Lower lobe of right lung (tissue), 2 donors: ENCODE measurements at places on chromosomes 5 and 9.

- DNase-seq: no peak
Observed at GRCh38 chr5:67620424-67621397, 424.1 kb upstream of the CD180 start.

- no peak for DNase-seq
Observed at GRCh38 chr5:113357696-113358476, 76.9 kb downstream of the TSSK1B start.

- DNase-seq: no peak
Observed at GRCh38 chr5:106047341-106047740, 1623.4 kb downstream of the EFNA5 start.

DNA sequence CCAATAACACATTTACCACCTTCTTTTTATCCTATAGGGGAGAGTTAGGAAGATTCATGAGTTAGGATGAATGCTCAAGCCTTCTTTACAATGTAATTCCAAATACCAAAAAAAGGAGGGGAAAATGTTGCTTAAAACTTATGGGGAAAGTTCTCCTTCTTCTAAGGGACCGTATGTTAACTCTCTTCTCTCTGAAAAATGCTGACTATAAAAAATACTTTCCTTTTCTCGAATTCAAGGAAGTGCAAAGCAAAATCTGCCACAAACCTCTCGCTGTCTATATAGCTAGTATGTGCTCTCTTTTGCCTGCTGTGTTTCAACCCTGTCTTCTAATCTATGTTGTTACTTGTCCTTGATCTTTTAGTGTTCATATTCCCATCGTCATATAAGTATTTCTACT lies 768.6 kb upstream of the C9orf72 start:
- DNase-seq: no peak

DNA sequence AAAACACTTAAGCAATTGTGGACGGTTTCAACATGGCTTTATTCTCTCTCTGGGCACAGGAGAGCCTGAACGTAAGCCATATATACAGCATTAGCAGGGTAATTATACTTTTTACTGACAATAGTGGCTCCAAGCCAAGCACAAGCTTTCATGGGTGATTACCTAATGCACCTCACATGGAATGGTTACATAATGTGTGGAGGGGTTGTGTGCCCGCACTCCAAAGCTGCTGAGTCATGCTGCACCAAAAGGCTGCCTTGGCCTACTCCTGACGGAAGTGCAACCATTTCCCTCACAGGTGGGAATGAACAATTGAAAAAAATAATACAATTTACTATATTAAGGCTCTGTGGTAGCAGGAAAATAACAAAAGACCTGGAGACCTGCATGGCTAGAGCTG lies 86.5 kb upstream of the ATP10B start:
- DNase-seq: peak; percentile 74

DNA sequence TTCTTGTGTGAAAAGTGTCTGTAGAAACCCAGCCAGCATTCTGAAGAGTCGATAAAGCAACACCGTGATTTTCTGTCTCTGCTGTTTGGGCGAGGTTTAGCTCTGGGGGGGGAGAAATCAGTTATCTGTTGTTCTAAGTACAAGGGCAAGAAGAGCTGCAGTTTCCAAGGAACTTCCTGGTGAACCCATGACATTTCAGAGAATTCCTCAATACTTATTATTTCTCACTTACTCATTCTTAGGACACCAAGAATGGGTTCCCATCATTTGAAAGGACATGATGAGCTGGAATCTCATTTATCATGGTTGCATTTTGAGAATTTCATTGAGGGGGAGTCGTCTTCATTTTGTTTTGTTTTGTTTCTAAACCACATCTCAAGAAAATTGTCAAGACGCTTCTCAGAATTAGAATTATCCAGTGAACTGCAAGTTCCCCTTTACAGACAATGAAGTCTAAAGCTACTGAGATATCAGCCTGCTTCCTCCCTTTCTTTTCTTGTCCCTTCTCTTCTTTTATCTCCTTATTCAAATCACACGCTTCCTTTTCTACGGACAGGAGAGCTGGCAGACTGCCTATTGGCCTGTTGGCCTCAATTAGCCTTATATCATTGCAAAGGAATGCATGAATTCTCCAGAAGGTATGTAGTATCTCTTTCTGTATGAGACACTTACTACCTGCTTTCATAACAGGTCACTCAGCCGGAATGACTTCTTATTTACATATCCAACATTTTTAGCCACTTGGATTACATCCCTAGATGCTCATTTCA lies 53.7 kb downstream of the ZNF462 start:
- no peak for DNase-seq

DNA sequence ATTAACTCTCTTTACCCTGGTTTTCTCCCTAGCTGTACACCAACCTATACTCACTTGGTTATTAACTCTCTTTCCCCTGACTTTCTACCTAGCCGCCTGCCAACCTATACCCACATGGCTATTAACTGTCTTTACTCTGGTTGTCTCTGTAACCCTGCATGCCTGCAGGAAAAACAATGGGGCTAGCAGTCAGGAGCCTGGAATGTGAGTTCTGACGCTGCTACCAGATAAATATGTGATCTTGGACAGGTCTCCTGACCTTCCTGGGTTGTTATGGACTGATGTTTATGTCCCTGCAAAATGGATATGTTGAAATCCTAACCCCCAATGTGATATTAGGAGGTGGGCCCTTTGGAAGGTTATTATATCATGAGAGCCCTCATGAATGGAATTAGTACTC lies 119.2 kb downstream of the SMARCA2 start:
- DNase-seq: no peak

- DNase-seq: no peak
Observed at GRCh38 chr5:158120760-158121159, 261.8 kb upstream of the CLINT1 start.

GRCh38 chr5:68332556-68332955 lies 117.0 kb downstream of the PIK3R1 start:
- DNase-seq: no peak

- DNase-seq: no peak
Observed at GRCh38 chr9:20744036-20744630, 60.1 kb downstream of the FOCAD start.

GRCh38 chr9:4739587-4740387 lies 1.2 kb downstream of the AK3 start:
- DNase-seq: no peak

- DNase-seq: no peak
Observed at GRCh38 chr5:91194824-91195381, 188.2 kb downstream of the ARRDC3 start.

DNA sequence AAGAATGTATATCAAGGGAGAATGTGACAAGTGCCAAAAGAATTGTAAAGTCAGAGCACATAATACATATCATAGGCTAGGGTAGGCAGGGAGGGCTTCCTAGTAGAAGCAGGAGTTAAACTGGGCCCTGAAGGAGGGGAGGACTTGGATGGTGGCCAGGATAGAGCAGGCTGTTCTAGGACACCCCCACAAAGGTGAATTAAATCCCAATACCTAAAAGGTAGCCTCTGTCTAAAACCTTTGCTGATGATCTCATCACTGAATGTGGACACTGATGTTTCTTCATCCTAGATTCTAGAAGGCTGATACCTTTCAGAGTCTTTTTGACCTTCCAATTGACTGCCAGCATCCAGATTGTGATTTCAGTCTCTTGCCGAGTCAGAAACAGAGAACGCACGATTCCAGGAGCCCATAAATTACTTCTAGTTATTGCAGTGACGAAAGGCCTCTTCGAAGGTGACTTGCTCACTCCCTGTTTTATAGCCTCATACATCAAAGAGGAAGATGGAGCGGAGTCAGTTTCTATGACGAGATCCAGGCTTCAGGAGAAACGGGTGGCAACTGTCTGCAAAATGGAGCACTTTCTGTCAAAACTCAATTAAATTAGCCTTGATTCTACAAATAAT lies 43.2 kb downstream of the KIF4B start:
- DNase-seq: no peak

GRCh38 chr9:97880336-97880735 lies 27.3 kb downstream of the FOXE1 start:
- DNase-seq: no peak

- DNase-seq: no peak
Observed at GRCh38 chr5:107383414-107383813, 287.3 kb downstream of the EFNA5 start.
